Uterus (tissue), 4 donors: ENCODE measurements at places on chromosomes 13 and 19. TPM values are rescaled to one million over a fixed set of nuclear protein-coding genes. Genes with fewer than 3 reads are reported as not detected.

ZNF66 gene
- total RNA-seq, result 13.1 TPM

ZNF132 gene
- total RNA-seq, result 4.4 TPM

CXCL17 gene
- not detected for total RNA-seq

SAFB2 gene
- total RNA-seq, result 250 TPM

REXO1 gene
- total RNA-seq, result 1.5 TPM

GPATCH1 gene
- total RNA-seq, result 12.6 TPM

ACP7 gene
- total RNA-seq, result not detected

EPS8L1 gene
- not detected for total RNA-seq

FXYD5 gene
- 86.2 TPM for total RNA-seq
